ENCODE measurements at places on chromosomes 2 and 18.

- DNase-seq = no peak
These were observed 61.8 kb downstream of the RFTN2 start for GRCh38 chr2:197613509-197613987.

DNA sequence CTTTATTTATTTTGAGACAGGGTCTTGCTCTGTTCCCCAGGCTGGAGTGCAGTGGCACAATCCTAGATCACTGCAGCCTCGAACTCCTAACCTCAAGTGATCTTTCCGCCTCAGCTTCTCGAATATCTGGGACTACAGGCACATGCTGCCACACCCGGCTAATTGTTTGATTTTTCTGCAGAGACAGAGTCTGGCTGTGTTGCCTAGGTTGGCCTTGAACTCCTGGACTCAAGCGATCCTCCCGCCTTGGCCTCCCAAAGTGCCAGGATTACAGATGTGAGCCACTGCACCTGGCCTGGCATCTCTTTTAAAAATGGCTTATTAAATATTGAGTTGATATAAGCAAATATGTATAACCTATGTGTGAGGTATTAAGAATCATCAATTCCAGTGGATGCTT is 209.5 kb downstream of the FAM210A start:
- DNase-seq = no peak

DNA sequence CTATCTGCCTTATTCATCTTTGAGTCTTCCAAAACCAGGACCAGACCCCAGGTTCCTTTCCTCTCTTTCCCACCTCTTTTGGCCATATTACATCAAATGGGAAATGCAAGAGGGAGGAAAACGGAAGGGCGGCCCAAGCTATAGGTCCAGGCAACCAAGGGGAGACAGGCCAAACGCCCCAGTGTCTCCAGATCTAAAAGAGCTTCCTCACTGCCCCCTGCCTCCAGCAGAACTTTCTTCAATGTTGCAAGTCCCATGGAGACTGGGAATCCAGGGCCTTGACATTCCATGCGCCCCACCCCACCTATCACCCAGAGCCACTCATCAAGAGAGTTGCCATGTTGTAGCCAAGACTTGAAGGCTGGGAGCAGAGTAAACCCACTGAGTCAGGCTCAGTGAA is 15.4 kb downstream of the TNS1 start:
- DNase-seq = no peak

DNA sequence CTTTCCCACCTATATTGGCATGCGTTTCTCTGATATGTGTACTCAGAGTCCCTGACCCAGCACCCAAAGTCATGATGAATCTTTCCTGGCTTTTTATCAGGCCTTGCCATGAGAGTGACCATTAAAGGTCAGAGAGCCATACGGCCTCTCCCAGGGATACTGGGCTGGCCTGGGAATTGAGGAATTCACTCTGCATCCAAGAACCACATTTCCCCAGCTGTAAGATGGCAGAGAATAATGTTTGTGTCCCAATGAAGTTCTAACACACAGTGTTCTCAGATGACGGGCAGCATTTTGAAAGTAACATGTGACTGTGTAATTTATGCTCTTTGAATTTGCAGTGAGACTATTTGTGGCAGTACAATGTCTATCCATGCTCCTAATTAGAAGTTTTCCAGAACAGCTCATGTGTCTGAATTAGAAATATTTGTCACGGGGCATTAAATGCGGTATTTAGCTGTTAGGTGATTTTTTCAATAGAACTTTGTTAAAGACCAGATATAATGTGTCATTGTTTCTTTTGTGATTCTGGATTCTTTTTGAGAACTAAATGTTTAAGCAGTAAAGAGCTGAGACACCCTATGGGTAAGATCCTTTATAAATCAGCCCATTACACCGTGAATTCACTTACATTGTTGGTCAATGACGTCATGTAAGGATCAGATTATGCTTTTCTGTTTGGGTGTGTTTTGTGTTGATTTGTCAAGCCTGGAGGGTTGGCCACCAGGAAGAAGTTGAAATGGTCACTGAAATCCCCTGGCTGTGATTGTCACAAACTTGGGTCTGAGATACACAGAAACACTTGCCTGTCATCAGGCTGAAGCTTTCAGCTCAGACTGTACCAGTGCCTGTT is 7.3 kb upstream of the SLC3A1 start:
- no peak for DNase-seq

DNA sequence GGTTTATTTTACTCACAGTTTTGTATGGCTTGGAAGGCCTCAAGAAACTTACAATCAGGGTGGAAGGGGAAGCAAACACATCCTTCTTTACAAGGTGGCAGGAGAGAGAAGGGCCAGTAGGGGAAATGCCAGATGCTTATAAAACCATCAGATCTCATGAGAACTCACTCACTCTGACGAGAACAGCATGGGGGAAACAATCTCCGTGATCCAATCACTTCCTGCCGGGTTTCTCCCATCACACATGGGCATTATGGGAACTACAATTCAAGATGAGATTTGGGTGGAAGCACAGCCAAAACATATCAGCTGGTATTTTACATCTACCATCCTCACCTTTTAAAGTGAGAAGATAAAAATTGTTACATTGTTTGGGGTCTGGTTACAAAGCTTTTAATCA is 427.9 kb upstream of the CDH7 start:
- DNase-seq = no peak

DNA sequence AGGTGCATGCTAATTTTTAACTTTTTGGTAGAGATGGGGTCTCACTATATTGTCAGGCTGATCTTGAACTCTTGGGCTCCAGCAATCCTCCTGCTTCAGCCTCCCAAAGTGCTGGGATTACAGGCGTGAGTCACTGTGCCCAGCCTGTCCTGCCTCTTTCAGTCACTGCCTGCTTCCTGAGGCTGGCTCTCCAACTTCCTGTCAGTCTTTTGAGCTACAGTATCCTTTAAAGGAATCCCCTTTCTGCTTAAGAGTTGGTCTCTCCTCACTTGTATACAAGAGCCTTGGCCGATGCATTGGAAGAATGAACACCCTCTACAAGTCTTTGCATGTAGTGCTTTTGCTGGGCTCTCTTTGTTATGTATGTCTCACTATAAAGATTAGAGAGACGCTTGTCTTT is 88.4 kb upstream of the SMAD2 start:
- DNase-seq = no peak

DNA sequence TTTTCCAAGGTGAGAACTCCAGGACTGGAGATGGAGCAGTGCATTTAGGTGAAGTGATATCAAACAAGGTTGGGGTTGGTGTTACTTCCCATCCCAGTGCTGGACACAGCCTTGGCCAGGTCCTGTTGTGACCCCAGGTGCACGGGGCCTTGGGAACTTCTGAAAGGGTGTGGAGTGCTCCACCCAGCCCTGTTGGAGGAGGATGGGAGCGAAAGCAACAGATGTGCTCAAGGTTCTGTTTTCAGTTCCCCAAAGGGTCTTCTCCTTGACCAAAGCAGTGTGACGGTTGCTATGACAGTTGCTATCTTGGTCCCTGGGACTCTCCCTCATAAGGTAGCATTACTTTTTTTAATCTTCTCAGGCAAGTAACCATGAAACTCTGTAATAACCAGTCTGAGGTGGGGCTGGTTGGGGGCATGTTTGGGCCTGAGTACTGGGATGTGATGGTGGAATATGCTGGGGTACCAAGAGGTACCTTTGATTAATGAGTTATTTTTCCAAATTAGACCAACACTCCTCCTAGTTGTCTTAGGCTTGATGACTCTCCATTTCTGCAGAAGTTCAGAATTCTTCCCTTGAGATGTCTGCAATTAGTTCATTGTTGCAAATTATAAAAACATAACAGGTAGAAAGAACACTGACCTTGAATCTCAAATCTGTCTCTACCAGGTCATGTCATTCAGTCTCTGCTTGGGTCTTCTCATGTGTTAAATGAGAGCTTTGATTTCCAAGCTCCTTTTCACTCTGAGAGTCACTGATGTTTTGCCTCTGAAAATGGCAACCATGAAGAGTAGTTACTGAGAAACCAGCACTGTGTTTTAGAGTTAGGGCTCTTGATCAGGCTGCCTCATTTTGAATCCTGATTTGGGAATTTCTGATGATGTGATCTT is 154.5 kb downstream of the RPIA start:
- no peak for DNase-seq

- no peak for DNase-seq
These were observed 9.1 kb downstream of the TET3 start for GRCh38 chr2:73993778-73994177.

DNA sequence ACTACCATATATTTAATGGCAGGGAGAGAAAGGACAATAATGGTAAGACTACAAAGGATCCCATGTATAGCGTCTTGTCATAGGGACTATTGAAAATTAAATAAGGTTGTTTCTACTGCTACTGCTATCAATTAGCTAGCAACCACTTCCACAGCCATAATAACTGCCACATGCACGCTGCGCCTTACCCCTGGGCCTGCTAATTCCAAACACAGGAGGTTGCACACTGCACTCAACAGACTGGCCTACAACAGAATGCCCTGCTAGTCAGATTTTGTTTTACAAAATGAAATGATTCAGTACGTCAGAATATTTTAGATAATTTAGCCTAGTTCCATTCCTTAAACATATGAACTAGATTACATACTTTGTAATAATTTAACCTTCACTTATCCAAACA is 121.0 kb upstream of the SMAD7 start:
- no peak for DNase-seq

All from amniotic stem cell (primary cell).